ENCODE measurements at places on chromosomes 4 and X.

- no peak for DNase-seq
These were observed 447.7 kb upstream of the CTSO start for GRCh38 chr4:156401371-156401770.

DNA sequence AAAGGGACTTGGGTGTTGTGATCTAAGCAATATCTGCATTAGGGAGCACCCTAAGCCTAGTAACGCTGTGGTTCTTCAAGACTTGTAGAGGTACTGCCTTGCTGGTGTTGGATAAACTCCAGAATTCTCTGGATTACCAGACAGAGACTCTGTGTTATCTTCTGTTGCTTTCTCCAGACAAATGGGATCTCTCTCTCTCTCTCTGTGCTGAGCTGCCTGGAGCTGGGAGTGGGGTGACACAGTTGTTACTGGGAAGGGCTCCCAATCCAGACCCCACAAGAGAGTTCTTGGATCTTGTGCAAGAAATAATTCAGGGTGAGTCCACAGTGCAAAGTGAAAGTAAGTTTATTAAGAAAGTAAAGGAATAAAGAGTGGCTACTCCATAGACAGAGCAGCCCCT lies 48.8 kb downstream of the MCUB start:
- no peak for DNase-seq

DNA sequence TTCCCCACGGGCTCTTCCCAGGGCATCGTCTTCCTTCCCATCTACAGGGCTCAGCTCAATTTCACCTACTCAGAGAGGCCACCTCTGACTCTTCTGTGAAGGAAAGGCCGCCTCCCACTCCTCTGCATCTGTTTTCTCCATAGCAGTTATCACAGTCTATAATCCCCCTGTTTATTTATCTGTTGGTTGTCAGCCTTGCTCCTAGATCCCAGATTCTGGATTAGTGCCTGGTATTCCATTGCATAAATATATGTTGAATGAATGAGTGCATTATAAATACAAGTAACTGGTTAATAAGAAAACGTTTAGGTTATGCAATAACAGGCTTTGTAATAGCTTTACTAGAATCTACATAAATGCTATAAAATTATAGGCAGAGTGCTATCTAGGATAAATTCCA lies 52.9 kb downstream of the NSG1 start:
- peak; percentile 39 for DNase-seq

GRCh38 chr4:164287173-164287572 lies 466.8 kb upstream of the SMIM31 start:
- DNase-seq = no peak

DNA sequence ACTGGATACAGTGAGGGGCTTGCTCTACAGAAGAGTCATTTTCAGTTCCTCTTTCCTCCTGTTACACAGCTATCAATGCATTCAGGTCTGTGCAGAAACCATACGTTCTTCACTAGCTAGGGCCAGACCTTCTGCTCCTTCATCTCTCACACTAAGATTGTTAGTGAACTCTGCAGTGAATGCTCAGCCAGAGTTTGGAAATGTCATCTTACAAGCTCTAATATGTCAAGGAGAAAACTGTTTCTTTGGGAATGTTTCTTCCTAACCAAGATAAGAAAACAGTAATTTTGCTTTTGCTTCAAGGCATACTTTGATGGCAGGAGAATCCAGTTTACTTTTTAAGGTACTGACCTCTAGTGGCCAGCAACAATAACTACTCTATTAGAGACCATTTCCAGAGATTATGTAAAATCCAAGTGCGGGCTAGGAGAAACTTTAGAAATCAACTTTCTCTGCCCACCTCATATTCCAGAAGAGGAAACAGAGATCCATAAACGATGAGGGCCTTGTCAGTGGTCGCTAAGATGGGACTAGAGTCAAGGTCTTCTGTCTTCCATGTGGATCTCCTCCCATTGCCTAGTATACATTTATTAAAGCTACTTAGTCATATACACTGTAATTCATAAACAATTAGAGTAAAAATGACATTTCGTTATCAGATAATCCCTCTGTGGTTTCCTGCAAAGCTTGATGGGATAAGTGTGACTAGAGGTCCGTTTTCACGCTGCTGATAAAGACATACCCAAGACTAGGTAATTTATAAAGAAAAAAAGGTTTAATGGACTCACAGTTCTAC lies 12.1 kb upstream of the CC2D2A start:
- no peak for DNase-seq

- no peak for DNase-seq
These were observed 171.1 kb upstream of the PITX2 start for GRCh38 chr4:110793890-110794554.

DNA sequence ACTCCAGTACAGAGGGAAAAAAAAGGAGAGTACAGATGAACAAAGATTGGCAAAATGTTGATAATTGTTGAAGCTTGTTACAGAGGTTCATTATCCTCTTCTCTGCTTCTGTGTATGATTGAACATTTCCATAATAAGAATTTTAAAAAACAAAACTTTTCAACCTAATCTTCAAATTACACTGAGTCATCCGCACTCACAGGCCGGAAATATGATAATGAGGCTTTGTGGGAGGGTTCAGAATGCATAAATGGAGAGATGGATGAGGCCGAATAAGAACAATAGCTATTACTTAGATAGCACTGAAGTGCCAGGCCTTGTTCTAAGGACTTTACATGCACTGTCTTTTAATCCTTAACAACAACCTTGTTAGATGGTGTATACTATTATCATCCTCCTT lies 4.6 kb upstream of the ERCC6L start:
- no peak for DNase-seq

- DNase-seq = no peak
These were observed 484.6 kb downstream of the ANKRD50 start for GRCh38 chr4:124227981-124228380.

- DNase-seq = no peak
These were observed 39.2 kb upstream of the CCKAR start for GRCh38 chr4:26529479-26529878.

- peak; percentile 70 for DNase-seq
These were observed 2.1 kb upstream of the FAT1 start for GRCh38 chr4:186725469-186726425.

GRCh38 chr4:13865871-13866669 lies 238.5 kb upstream of the BOD1L1 start:
- no peak for DNase-seq

- no peak for DNase-seq
These were observed 482 bp downstream of the RNF4 start for GRCh38 chr4:2469192-2469984.

- no peak for DNase-seq
These were observed 500.5 kb upstream of the FTHL17 start for GRCh38 chrX:31572360-31572759.

GRCh38 chr4:122469457-122469856 lies 12.9 kb upstream of the IL2 start:
- DNase-seq = no peak

DNA sequence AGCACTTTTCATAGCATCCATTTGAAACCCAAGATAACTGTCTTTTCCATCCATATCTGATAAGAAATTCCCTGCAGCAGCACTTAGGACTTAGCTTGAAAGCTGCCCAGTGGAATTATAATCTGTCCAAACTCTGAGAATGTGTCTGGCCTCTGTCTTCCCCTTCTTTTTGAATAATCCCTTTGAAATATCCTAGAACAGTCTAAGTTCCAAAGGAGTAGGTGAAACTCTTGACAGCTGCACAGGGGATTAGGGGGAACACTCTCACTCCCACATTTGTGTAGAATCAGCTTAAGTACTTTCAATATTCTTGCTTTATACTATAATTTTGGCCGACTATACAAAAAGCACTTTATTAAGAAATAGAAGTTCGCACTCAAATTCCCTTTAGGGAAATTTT lies 157.7 kb downstream of the PAPSS1 start:
- no peak for DNase-seq

GRCh38 chr4:89904524-89904923 lies 9.9 kb downstream of the MMRN1 start:
- no peak for DNase-seq

- DNase-seq = no peak
These were observed 84.0 kb upstream of the GRPR start for GRCh38 chrX:16039363-16039762.

DNA sequence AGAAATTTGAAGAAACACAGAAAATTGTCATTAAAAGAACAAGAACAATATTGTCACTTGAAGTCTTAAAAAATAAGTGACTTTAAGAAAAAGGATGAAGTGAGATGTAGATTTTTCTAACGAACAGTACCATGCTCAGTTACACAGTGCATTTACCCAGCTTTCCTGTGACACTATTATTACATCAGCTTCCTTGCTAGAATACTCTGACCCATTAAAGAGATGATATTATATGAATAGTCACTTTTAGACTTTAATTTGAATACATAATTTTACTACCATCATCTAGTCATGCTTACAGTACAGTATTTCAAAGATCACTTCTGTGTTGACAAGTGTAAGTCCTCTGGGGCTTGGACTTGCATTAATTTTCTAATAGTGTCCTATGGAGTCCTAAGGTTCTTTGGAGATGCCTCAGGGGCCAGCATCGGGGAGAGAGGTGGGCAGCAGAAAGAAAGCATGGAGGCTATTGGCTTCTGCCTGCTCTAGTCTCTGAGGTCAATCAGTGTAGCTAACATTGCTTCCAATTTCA lies 10.7 kb downstream of the COL25A1 start:
- DNase-seq = no peak

DNA sequence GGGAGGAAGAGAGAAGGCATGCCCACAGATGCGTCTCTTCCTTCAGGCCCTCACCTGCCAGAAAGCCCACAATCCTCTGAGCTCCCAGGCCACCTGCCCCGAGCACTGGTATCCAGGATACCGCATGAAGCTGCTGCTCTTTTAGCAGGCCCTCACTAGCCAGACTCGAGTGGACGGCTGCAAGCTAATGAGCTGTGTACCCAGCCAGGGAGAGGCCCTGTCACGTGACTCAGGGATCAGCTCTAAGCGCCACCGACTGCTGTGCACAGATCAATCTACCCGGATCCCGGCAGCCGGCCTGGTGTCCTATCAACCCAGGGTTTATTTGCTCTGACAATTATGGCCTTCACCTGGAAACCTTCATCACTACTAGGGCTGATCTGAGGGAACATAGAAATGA lies 39.0 kb downstream of the BCOR start:
- no peak for DNase-seq

DNA sequence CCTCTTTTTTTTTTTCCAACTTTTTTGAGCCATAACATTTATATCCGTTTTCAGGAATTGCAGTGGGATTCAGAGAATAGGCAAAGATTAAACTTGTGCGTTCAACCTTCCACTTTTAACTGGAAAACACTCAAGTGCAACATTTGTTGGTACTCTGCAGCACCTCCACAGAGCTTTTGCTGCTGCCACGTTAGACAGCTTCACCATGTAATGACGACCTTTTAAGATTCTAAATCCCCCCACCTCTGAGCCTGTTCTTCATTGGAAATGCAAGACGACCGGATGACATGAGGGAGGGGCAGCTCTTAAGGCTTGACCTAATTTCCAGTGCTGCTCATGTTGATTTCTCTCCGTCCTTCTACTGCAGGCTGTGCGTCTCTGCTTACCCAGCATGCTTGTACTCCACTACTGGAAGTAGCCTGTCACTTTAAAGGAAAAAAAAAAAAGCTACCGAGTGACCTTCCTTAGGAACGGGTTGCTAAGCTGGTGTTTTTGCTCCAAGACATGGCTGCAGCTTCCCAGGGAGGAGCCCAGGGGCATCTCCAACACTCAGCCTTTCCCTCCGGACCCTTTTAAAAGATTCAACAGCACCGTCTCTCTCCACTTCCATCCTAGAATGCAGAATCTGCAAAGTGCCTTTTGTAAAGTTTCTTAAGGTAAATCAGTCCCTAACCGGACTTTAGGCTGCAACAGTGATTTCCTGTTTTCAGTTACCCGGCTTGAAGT lies at the start of gene CC2D2A:
CC2D2A (plus strand) TSS at position 481 of the 726 bp plus-strand sequence. CDS start 6,051 bp downstream, outside the sequence.
- DNase-seq = no peak

GRCh38 chr4:87659247-87659931 lies 9.3 kb downstream of the DMP1 start:
- DNase-seq = no peak

- DNase-seq = no peak
These were observed 201.7 kb upstream of the ADAMTS3 start for GRCh38 chr4:72770708-72771107.

GRCh38 chr4:47154816-47155370 lies 123.5 kb downstream of the GABRB1 start:
- DNase-seq = no peak

DNA sequence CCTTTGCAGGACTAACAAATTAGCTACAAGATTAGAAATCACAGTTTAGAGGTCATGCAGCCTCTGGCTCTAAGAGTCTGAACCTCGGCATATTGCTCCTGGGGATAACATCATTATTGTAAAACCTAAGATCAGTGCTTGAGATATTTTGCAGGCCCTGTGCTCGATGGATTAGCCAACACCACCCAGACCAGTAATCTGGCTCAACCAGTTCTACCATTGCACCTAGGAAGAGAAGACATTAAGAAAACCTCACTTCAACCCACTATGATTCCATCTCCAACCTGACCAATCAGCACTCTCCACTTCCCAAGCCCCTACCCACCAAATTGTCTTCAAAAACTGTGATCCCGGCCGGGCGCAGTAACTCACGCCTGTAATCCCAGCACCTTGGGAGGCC lies 43.6 kb downstream of the WFS1 start:
- DNase-seq = no peak

- no peak for DNase-seq
These were observed 147.3 kb downstream of the KLHL13 start for GRCh38 chrX:117969328-117969727.

- no peak for DNase-seq
These were observed 194.6 kb upstream of the FTHL17 start for GRCh38 chrX:31266203-31267076.

DNA sequence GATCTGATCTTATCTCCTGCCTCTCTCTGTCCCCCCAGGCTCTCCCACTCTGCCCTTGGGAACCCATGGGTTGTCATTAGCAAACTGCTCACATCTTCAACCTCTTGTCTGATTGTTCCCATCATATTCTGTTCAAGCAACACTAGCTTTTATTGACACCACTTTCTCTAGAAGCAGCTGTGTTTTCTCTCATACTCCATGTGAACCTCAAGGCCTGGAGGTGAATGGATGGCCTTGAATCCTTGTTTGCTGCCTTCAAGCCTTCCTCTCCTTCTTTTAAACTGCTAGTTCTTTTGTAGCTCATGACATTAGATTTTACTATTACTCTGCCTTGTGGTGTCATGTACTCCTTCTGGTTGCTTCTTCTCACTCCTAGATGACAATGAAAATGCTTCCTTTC lies 149.5 kb upstream of the WDFY3 start:
- DNase-seq = no peak

DNA sequence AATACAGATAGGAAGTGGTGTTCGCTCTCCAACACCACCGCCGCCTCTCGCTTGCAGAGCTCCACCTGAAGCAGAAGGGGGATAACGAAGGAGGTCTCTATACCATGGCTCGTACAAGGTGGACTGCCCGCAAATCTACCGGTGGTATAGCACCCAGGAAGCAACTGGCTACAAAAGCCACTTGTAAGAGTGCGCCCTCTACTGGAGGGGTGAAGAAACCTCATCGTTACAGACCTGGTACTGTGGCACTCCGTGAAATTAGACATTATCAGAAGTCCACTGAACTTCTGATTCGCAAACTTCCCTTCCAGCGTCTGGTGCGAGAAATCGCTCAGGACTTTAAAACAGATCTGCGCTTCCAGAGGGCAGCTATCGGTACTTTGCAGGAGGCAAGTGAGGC lies 5.2 kb upstream of the BMP15 start:
- DNase-seq = no peak

GRCh38 chr4:170089668-170090351 lies at the start of gene AADAT:
Gene AADAT, minus strand, starts transcription at chr4:170089956. Its CDS starts 266 bp downstream, at chr4:170089690.
- DNase-seq = peak; percentile 41
